Thymus (tissue), 14 donors: ENCODE measurements at places on chromosomes 11 and 22. TPM values are rescaled to one million over a fixed set of nuclear protein-coding genes. Genes with fewer than 3 reads are reported as not detected.

- no peaks in the 10 kb centered on the region for H3K27me3 ChIP-seq
- H3K4me3 ChIP-seq = no peak overlapping the region
- H3K27ac ChIP-seq = no peak overlapping the region
- no peak for DNase-seq
- no peaks in the 10 kb centered on the region for H3K4me1 ChIP-seq
Measured at GRCh38 chr11:132254906-132255305, 884.5 kb downstream of the NTM start.

DNA sequence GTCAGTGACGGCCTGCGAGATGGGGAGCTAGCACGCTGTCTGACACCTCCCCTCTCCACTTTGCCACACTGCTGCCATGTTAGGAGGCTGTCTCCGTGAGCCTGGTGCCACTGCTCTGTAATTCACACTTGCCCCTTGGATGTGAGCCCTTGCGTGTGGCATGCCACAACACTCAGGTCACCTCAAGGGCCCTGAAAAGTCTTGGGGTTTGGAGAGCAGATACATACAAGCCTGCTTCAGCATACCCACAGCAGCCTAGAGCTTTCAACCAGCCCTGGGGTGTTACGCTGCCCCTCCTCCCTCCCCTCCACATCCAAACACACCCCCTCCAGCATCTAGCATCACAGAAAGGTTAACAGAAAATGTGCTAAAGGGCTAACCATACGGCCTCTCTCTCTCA lies 69.5 kb upstream of the TBCEL start:
- no peaks in the 10 kb centered on the region for H3K4me1 ChIP-seq
- DNase-seq = no peak
- no peaks in the 10 kb centered on the region for H3K36me3 ChIP-seq

GRCh38 chr11:11964774-11965150 lies 43.7 kb downstream of the DKK3 start:
- H3K4me3 ChIP-seq = no peak overlapping the region
- H3K4me1 ChIP-seq = no peaks in the 10 kb centered on the region
- no peak for DNase-seq
- H3K36me3 ChIP-seq = peaks cover under 1% of the 10 kb centered on the region
- no peaks in the 10 kb centered on the region for H3K27me3 ChIP-seq
- H3K27ac ChIP-seq = no peak overlapping the region

ZNF280B gene
- 0.99 TPM for total RNA-seq

GRCh38 chr11:69138265-69138664 lies 17.5 kb upstream of the SMIM38 start:
- H3K4me3 ChIP-seq = no peak overlapping the region
- H3K27ac ChIP-seq = no peak overlapping the region
- no peak for DNase-seq
- H3K4me1 ChIP-seq = no peaks in the 10 kb centered on the region

DNA sequence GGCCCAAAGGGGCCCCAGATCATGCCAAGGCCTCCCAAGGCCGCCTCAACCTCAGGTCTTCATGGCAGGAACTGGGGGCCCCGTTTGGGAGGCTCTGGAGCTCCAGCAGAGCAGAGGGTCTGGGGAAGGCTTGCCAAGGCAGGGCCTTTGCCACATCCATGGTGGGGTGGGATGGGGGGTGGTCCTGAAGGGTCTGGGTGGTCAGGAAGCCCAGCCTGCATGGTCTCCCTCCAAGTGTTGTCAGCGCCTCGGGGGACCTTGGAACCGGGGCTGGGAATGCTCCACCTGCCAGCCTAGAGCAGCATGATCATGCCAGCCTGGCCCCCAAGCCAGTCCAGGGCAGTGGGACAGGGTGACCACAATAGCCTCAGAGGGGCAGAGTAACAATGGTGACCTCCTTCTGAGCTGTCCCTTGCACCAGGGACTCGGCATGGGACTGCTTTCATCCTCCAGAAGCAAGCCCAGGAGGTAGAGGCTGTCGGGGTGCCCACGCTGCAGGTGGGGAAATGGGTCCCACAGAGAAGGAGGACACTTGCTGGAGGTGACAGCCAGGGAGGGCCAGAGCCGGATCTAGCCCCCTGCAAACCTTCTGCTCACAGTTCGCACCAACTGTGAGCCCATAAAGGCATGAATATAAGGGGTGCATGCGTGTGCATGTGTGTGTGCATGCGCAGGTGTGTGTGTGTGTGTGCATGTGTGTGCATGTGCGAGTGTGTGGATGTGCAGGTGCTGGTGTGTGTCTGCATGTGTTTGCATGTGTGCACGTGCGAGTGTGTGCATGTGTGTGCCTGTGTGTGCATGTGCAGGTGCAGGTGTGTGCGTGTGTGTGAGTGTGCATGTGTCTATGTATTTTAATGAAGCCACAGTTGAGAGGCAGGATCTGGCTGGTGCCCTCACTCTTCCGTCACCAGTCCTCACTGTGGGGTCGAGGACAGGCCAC lies 63.8 kb downstream of the MYEOV start:
- no peak overlapping the region for H3K4me3 ChIP-seq
- no peak overlapping the region for H3K27ac ChIP-seq
- no peaks in the 10 kb centered on the region for H3K4me1 ChIP-seq
- DNase-seq = no peak

DNA sequence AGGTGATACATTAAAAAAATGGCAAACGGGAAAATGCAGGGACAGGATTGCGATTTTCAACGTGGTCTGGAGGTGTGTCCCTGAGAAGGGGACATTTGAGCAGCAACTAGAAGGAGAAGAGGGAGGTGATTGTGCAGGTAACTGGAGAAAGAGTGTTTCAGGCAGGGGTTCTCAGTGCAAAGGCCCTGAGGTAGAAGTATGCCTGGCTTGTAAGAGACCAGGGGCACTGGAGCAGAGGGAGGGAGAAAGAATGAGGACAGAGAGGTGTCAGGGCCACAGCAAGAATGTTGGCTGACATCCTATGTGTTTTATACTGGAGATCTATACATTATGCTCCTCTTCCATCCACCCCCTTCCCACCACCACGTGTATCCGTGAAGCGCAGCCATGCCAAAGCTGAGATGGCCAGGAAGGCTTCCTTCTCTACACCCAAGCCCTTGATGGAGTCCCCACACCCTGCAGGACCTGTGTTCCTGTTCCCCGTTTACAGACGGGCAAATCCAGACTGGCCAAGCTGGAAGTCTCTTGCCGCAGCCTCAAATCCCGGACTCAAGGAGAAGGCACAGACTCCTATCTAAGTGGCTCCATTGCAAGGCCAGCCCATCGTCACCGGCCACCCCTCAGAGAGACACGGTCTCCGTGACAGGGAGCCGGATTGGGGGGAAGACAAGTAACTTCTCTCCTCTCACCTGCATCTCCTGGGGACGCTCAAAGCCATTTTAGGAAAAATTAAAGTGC lies 416.1 kb downstream of the MN1 start:
- no peaks in the 10 kb centered on the region for H3K27me3 ChIP-seq
- no peak for DNase-seq
- H3K36me3 ChIP-seq = no peaks in the 10 kb centered on the region

MUC6 gene
- 0.19 TPM for total RNA-seq

DNA sequence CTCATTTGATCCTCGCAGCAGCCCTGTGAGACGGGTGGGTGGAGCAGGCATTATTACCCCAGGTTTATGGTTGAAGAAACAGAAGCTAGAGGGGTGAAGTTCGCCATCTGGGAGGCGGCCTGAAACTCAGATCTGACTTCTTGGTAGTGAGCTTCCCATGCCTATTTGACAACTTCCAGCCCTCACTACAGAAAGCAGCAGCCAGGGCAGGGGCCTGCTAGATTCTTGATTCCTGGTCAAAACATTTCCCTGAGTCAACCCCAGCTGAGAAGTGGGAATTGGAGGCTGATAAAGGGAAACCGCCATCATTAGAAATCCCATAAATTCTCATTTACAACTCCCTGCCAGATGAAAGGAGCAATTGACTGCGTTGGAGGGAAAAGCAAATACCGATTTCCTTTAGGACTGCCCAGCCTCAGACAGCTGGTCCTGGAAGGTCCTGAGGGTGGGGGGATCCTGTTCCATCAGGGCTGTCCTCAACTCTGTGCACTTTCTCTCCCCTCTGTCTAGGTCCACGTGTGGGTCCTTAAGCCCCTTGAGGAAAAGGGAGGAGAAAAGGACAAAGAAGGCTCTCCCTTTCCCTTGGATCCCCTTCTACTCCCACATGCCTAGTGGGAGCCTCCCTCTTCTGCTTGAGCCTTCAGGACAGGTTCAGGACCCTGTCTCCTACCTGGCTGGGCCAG lies 10.2 kb upstream of the NECTIN1 start:
- no peak for DNase-seq
- H3K27ac ChIP-seq = no peak overlapping the region
- H3K36me3 ChIP-seq = no peaks in the 10 kb centered on the region
- no peaks in the 10 kb centered on the region for H3K4me1 ChIP-seq

GRCh38 chr11:47523490-47524225 lies 29.3 kb downstream of the CELF1 start:
- peak; percentile 58 for DNase-seq
- H3K36me3 ChIP-seq = no peaks in the 10 kb centered on the region
- peak overlapping the region; percentile 68 for H3K27ac ChIP-seq
- no peak overlapping the region for H3K4me3 ChIP-seq

- peaks cover 6% of the 10 kb centered on the region for H3K4me1 ChIP-seq
- H3K27me3 ChIP-seq = no peaks in the 10 kb centered on the region
- H3K27ac ChIP-seq = no peak overlapping the region
Measured at GRCh38 chr11:77086521-77087472, 15.8 kb upstream of the OMP start.

DNA sequence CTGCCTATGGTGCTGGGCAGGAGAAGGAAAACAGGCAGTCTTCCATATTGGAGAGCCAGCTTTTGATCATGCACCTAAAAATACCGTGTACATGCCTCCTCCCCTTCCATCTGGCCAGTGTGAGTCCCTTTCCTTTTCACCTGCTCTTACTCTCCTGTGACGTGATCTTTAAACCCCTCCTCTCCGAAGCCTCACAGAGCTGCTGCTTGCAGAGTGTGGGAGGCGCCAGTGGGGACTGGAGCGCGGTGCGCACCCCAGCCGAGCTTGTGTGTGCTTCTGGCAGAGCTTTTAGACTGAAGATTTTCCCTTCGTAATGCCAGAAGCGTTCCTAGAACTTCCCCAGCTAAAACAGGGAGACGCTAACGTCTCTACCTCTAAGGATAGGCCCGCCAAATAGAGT lies 29.8 kb downstream of the MUC6 start:
- H3K4me1 ChIP-seq = no peaks in the 10 kb centered on the region
- no peaks in the 10 kb centered on the region for H3K27me3 ChIP-seq
- H3K36me3 ChIP-seq = peaks cover 95% of the 10 kb centered on the region
- H3K27ac ChIP-seq = no peak overlapping the region

KRTAP5-8 gene
- not detected for total RNA-seq

OR52J3 gene
- total RNA-seq = not detected

- H3K27me3 ChIP-seq = no peaks in the 10 kb centered on the region
- no peaks in the 10 kb centered on the region for H3K36me3 ChIP-seq
- H3K4me1 ChIP-seq = no peaks in the 10 kb centered on the region
- DNase-seq = no peak
Measured at GRCh38 chr11:17684550-17684949, 34.8 kb upstream of the MYOD1 start.

CD44 gene
- total RNA-seq = 51.1 TPM

GRCh38 chr11:128943428-128943976 lies 831 bp upstream of the TP53AIP1 start:
- no peaks in the 10 kb centered on the region for H3K27me3 ChIP-seq
- H3K27ac ChIP-seq = no peak overlapping the region
- H3K4me1 ChIP-seq = no peaks in the 10 kb centered on the region
- no peaks in the 10 kb centered on the region for H3K36me3 ChIP-seq

TRMT2A gene
- 69.3 TPM for total RNA-seq

DNA sequence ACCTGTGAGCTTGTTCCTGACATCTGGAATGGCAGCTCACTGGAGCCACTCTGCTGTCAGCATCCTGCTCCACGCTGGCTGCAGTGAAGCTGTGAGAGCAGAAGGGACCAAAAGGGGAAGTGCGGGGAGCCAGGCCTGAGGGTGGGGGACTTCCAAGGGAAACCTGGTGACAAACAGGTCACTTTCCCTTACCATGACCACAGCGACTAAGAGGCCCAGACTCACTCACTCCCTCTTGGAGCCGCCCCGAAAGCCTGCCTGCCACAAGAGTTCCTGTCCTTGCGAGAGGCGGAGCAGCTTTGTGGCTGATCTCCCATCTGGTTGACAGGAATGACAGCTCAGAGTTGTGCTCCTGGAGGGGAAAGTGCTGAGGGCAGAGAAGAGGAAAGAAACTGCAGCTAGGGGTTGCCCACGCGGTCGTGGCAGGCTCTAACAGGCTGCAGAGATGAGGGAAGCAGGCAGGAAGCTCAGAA lies 183.8 kb upstream of the NTM start:
- no peaks in the 10 kb centered on the region for H3K36me3 ChIP-seq
- DNase-seq = no peak
- H3K4me3 ChIP-seq = no peak overlapping the region

TRIM5 gene
- total RNA-seq = 17.6 TPM

DNA sequence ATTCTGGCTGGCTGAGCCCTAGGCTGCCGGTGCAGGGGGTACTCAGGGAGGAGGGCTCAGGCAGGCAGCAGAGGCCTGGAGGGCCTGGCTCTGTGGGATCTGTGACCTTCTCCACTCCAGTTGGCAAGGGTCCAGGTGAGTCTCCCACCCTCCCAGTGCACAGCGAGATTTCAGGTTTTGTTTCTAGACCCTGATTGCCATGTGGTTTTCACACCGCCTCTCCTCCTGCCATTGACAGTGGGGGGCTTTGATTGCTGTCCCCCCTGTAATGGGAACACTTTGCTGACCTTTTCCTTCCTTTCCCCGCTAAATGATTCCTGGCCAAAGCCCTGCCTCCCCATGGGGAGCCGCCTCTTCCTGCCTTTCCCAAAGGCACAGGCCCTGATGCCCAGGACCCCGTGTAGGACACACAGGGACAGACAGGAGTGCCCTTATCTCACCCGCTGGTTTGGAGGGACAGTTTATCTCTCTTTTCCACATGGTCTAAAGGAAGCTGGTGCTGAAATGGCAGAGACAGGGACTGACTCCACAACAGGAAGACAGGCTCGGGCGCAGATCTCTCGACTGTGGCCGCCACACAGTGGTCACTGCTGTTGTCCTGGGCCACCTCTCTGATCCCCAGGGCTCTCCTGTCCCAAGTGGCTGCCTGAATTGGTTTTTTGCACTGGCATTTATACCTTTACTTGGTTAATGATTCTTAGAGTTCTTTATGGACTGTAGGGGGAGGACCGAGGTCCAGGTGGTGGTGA lies 43.4 kb downstream of the BCR start:
- no peaks in the 10 kb centered on the region for H3K27me3 ChIP-seq
- peaks cover 42% of the 10 kb centered on the region for H3K4me1 ChIP-seq
- no peak overlapping the region for H3K27ac ChIP-seq
- H3K36me3 ChIP-seq = peaks cover 3% of the 10 kb centered on the region
- no peak for DNase-seq
- H3K4me3 ChIP-seq = no peak overlapping the region

GRCh38 chr11:122285070-122285988 lies 169.3 kb upstream of the BLID start:
- H3K36me3 ChIP-seq = no peaks in the 10 kb centered on the region
- no peaks in the 10 kb centered on the region for H3K27me3 ChIP-seq
- H3K27ac ChIP-seq = no peak overlapping the region
- no peak for DNase-seq
- no peaks in the 10 kb centered on the region for H3K4me1 ChIP-seq

TMPRSS6 gene
- 0.57 TPM for total RNA-seq

DNA sequence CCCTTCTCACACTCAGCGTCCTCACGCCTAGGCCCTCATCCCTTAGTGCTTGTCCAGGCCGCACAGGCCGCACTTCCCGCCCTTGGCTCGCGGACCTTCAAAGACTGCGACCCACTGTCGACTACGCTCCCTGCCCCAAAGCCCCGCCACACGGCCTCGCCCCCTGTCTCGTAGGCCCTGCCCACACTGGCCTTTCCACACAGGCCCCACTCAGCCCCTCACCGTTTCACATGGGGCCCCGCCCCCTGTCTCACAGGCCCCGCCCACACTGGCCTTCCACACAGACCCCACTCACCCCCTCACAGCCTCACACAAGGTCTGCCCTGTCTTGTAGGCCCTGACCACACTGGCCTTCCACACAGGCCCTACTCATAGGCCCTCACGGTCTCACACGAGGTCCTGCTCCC lies 11.0 kb downstream of the NRXN2 start:
- H3K36me3 ChIP-seq = no peaks in the 10 kb centered on the region
- H3K4me1 ChIP-seq = peaks cover 12% of the 10 kb centered on the region
- H3K27ac ChIP-seq = no peak overlapping the region
- DNase-seq = no peak
- peaks cover 61% of the 10 kb centered on the region for H3K27me3 ChIP-seq
